ENCODE measurements at places on chromosomes 5 and 9. TPM values are rescaled to one million over a fixed set of nuclear protein-coding genes. Genes with fewer than 3 reads are reported as not detected.

Gene FOCAD
- 51.6 TPM for total RNA-seq

Gene CAMK4
- 1.9 TPM for total RNA-seq

Gene NIPAL4
- total RNA-seq = 0.09 TPM

Gene DMRT2
- not detected for total RNA-seq

Gene SLC1A1
- total RNA-seq = 5.5 TPM

Gene GOLGA1
- 10.6 TPM for total RNA-seq

Gene CCDC183
- 23.0 TPM for total RNA-seq

Gene MARCHF11
- 26.6 TPM for total RNA-seq

Gene FBP1
- total RNA-seq = 1.2 TPM

GRCh38 chr9:95118596-95118995 is 198.9 kb downstream of the FANCC start:
- no peak for DNase-seq

DNA sequence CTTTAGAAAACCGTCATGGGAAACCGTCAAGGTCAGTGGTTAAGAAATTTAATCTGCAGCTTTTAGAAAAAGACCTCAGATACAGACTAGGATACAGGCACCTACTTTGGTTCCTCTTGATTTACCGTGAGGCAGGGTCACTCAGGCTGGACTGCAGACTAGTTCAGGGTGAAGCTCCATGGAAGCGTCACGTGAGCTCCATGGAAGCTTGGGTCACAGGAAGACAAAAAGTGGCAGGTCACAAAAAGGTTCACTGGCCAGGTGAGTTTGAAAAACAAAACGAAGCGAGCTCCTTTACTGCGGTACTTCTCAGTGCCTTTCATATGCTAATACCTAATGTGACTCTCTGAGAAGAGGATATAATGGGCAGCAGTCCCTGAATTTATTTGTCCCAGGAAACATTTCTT is 43.0 kb downstream of the PRRC2B start:
- DNase-seq = peak; percentile 77

GRCh38 chr9:111836311-111836710 is 41.6 kb upstream of the SHOC1 start:
- DNase-seq = no peak

DNA sequence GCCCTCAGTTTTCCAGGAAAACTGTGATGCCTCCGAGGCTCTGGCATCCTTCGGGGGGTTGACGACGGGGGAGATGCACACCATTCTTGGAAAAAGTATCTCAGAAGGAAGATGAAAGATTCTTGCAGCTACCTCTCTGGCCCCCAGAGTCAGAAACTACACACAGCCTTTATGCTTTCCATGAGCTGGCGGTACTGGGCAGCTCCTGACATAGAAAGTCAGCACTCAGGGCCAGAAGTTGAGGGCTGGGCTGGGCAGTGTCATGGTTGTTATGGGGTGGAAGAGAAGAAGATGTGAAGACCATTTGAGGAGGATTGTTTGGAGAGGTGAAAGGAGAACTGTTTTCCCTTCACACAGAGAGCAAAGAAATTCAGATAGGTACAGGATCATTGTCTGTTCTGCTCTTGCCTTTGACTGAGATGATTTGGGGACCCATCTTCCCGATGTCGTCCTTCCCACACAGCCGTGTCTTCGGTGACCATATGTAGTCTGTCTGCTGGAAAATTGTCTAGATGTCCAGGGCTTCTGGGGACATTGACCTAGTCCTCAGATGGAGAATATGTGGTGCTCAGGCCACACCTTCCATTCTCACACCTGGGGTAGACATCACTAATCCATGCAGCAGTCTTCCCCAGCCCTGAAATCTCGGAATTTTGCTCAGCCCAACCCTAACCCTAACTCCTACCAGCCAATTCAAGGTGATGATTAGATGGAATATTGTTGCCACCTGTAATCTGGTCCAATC is 237.1 kb downstream of the CACNA1B start:
- DNase-seq = no peak

GRCh38 chr5:37495210-37495609 is 116.1 kb downstream of the WDR70 start:
- no peak for DNase-seq

DNA sequence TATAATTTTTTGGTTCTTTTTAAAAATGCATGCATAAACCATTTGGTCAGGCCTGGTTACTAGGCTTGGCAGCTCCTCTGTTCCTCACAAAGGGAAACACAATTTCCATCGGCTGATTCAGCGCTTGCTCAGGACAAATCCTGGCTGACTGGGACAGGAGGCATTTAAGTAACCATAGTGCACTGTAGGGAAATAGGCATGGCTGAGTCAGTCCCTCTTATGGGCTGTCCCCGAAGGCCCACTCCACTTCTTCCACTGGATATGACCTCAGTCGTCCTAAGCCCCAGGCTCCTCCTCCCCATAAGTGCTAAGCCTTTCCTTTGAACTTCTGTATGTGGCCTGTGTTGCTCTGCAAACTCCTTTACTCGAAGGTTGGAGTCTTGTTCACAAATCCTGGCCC is 71.2 kb upstream of the GLIS3 start:
- no peak for DNase-seq

DNA sequence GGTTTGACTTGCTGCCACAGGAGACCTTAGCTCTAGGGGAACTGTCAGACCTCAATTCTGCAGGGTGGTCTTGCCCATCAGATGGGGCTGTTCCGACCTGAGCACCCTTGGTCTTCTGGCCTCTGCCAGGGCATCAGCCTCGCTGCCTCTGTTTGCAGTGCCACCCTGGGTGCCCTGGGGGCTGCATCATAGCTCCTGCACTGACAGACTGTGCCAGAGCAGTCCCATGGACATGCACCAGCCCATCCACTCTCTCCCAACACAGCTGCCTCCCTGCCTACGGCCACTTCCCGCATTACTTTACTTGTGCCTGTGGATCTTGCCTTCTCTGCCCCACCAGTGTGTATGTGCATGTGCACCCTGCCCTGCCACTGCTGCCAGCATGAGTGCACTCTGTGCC is 884.7 kb upstream of the ARRDC3 start:
- DNase-seq = no peak

DNA sequence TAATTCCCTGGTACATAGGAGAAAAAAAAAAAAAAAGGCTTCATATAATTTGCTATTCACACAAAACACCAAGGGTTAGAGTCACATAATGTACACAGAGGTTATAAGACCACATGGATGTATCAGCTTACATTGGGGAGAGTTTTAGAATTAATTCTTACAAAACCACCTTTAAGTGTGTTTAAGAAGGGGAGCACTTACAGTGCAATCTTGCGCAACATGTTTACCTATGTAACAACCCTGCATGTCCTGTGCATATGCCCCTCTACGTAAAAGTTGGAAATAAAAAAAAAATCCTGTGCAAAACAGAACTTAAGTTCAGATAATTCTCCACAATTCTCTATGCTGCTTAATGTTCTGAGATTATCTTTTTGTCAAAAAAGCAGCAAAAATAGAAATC is 190.0 kb downstream of the DENND1A start:
- DNase-seq = no peak

DNA sequence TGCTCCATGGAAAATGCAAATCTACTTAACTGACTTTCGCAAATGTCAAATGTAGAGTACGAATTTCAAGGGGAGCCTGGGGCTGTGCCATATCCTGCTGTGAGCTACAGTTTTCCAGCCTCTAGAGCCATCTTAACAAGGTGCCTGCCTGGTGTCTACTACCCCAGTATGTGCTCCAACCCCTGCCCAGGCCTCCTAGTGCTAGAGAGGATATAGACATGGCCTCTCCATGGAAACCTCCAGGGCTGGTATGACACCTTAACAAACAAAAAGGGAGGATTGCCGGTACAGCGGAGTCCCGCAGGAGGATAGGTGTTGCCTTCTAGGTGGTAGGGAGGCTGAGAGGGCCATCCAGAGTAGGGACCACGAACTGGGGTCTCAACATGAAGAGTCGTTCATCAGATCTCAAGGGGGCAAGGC is 13.6 kb upstream of the IL3 start:
- peak; percentile 50 for DNase-seq

- no peak for DNase-seq
Observed at GRCh38 chr9:27752069-27752468, 178.8 kb upstream of the C9orf72 start.

- no peak for DNase-seq
Observed at GRCh38 chr5:78858364-78858763, 126.7 kb downstream of the ARSB start.

DNA sequence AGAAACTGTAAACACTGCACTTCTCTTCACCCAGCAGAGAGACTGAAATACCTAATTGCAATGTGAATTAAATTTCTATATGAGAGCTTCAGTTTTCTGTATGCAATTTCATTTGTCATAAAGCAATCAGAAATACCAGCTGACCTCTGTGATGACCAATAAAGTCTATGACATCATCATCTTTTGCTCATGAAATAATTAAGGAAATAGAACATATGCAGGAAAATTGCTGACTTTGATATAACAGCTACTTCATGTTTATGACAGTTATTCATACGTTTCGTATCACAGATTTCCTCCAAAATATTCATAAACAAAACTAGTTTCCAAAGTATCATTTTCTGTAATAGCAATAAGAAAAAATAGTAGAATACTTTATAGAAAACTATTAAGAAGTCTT is 652.3 kb downstream of the SLCO4C1 start:
- no peak for DNase-seq

GRCh38 chr9:121893786-121894185 is 199.3 kb downstream of the TTLL11 start:
- DNase-seq = no peak

GRCh38 chr9:21153336-21154017 is 11.8 kb upstream of the IFNW1 start:
- DNase-seq = peak; percentile 67

- no peak for DNase-seq
Observed at GRCh38 chr5:56638768-56639238, 176.5 kb upstream of the MAP3K1 start.

- DNase-seq = no peak
Observed at GRCh38 chr5:147957901-147958300, 51.6 kb upstream of the C5orf46 start.

GRCh38 chr9:82488313-82489200 is 500.0 kb downstream of the SPATA31D1 start:
- no peak for DNase-seq

- DNase-seq = peak; percentile 88
Observed at GRCh38 chr5:158013939-158014338, 155.0 kb upstream of the CLINT1 start.

DNA sequence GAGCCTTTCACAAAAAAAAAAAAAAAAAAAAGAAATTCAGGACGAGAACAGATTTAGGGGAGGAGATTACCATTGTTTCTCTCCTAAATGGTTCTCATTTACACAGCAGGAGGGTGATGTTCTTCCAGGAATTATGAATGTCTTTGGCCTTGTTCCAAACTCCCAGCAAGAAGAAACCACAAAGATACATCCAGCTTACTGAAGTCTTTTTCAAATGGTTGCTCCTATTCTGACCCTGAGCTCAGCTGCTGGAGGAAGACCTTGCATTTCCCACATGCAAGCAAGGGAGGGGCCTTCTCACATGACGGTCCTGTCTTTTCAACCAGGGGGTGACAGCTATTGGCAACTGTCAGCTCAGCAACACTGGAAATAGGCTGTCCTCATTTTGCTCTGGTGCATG is 203.0 kb upstream of the VLDLR start:
- peak; percentile 64 for DNase-seq

DNA sequence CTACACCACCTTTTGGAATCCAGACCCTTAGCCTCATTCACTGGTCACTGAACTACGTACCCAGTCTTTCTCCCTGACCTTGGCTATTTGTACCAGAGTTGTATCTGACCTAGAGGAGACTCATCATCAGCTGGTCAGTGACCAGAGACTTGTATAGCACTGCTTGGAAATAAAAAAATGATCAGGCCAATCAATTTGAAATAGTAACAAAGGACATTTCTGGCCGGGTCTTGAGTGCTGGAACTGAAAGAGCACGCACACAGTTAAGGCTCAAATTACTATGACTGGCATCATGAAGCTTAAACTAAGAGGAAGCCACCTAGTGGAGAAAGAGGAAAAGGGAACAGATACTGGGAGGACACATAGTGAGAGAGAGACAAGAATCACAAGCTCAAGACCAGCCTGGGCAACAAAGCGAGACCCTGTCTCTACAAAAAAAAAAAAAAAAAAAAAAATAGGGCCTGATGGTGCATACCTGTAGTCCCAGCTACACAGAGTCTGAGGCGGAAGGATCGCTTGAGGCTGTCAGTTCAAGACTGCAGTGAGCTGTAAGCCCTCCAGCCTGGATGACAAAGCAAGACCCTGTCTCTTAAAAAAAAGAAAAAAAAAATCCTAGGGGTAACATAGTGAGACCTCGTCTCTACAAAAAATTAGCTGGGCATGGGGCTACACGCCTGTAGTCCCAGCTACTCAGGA is 12.8 kb upstream of the SRP19 start:
- peak; percentile 61 for DNase-seq

- DNase-seq = no peak
Observed at GRCh38 chr9:13445103-13445500, 165.6 kb upstream of the MPDZ start.

GRCh38 chr5:68189613-68190012 is 25.9 kb upstream of the PIK3R1 start:
- DNase-seq = no peak

- DNase-seq = peak; percentile 64
Observed at GRCh38 chr9:131676431-131676972, 63.4 kb downstream of the RAPGEF1 start.

- peak; percentile 79 for DNase-seq
Observed at GRCh38 chr9:134839455-134840125, 41.0 kb upstream of the FCN2 start.

DNA sequence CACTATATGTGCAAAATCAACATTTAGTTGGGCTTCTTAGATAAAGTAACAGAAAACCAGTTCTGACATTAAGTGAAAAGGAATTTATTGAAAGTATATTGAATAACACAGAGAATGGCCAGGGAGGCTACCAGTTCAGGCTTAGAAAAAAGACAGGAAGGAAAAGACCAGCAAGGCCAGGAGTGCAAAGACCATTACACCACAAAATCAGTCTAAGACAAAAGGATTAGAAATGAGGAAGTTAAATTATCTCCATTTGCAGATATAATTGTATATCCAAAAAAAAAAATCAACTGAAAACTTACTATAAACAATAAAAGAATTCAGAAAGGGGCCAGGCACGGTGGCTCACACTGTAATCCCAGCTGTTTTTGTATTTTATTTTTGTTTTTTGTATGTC is 4.8 kb upstream of the TEX10 start:
- no peak for DNase-seq

- DNase-seq = no peak
Observed at GRCh38 chr5:128522336-128522735, 15.7 kb downstream of the FBN2 start.

DNA sequence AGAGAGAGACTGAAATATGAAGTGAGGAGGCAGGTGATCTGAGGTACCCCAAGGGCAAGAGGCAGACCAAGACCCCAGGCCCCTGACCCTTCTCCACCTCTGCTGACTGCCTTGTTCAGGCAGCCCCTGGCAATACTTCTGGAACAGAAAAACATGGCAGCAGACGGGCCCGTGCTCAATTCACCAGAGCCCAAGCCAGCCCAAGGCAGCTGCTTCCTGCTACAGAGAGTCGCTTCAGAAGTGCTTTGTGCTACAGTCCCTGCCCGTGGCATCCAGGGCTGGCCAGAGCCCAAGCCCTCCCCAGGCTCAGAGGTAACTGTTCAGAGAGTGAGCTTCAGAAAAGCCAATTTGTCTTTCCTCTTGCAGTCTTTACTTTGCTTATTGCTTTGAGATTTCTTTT is 151.4 kb upstream of the FSTL4 start:
- DNase-seq = peak; percentile 29

GRCh38 chr9:22052376-22052945 is 43.4 kb upstream of the CDKN2B start:
- DNase-seq = no peak

All from endodermal cell (in vitro differentiated cells).